Activated gamma-delta T cell treated with anti-CD3 and anti-CD28 coated beads, Interleukin-2, amount 50 U/mL, for 16 hours (primary cell): ENCODE measurements at places on chromosomes 7 and 10.
A peak's percentile ranks its signal among the peaks of the same experiment; 100 is the strongest.

GRCh38 chr7:113872981-113873380 is 45.8 kb downstream of the PPP1R3A start:
- DNase-seq: no peak

- no peak for DNase-seq
Observed at GRCh38 chr10:57925045-57925444, 342.6 kb downstream of the IPMK start.

DNA sequence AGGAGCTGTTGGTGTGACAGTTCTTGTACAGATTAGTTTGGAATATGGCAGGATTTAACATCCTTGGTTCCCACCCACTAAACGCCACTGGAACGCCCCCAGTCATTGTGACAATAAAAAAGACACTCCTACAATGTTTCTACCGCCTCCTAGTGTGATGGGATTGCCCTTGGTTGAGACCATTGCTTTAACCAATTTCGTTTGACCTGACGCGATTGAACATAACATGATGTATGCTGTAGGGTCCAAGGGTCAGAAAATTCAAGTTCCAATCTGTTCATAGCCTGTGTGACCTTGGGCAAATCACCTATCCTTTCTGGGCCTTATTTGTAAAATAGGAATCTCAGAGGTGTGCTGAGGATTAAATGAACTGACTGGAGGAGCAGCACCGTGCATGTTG is 12.5 kb downstream of the MXI1 start:
- no peak for DNase-seq

DNA sequence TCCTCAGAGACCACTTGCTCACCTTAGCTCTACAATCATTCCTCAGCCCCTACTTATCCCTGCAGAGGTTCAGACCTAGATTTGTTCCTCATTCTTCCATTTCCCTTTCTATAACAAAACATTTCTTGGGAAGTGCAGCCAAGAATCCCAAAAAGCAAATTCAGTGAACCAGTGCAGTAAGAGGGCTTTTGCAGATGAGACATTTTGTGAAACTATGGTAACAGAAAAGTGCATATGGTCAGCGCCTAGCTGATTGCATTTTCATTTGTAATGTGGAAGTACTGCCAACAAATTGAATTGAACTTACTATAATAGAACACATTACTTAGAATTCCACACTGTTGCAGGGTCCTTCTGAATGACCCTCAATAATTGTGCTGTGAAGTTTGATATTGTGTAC is 18.6 kb downstream of the AGMO start:
- no peak for DNase-seq

- DNase-seq: no peak
Observed at GRCh38 chr7:80869821-80870751, 48.8 kb downstream of the SEMA3C start.

- DNase-seq: no peak
Observed at GRCh38 chr7:132836746-132837145, 245.1 kb downstream of the CHCHD3 start.

GRCh38 chr10:8628351-8628750 is 573.9 kb downstream of the GATA3 start:
- DNase-seq: no peak

GRCh38 chr7:22723637-22724036 is 3.4 kb upstream of the IL6 start:
- DNase-seq: no peak

GRCh38 chr7:36986948-36987724 is 262.8 kb upstream of the AOAH start:
- peak; percentile 32 for DNase-seq

DNA sequence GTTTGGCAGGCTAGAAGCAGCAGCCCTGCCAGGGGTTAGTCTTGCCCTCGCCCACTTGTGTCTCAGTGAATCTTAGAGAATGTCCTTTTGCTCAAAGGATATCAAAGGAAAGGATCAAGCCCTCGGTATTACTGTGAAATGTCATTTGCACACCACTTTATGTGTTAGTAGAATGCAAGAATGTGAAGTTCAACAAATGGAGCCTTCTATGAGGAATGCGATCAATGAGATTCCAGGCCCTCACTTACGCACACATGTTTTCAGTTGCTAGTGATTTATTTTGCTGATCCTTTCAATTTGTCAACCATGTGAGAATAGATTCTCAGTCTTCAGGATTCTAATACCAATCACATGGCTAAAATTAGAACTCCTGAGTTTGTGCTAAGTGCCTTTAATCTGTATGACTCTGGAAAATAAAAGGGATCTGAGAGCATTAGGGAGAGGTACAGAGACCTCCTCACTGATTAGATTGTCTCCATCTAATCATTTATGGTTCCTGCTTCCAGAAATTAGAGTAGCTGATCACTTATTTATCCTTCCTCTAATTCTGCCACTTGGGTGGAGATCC is 123.0 kb upstream of the SP4 start:
- DNase-seq: no peak

DNA sequence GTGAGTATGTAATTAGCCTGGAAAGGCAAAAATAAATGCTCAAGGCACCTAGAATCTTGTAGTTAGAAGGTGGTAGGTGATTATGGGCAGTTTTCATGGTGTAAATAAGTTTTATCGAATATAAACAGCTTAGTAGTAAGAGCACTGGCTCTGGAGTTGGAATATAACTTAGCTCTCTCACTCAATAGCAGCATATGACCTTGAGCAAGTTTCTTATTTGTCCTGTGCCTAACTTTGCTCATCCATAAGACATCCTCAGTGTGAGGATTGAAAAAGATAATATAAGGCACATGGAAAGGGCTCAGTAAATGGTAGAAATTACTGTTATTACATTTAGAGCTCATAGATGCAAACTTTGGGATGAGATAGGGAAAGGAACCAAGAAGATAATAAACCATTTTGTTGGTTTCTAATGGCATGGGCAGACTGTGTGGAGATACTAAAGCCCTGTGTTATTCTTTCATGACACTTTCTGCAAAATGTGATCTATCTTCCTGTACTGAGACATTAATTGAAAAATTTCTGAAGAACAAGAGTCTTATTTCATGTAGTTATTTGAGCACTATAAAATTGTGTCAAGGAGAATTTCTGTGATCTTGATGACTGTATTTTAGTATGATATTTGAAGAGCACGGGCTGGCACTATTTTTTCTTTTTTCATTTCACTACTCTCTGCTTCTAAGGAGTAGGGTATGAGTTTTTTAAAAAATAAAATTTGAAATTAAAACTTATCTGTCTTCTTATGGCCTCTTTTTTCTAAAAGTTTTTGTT is 3.1 kb downstream of the SLK start:
- no peak for DNase-seq

DNA sequence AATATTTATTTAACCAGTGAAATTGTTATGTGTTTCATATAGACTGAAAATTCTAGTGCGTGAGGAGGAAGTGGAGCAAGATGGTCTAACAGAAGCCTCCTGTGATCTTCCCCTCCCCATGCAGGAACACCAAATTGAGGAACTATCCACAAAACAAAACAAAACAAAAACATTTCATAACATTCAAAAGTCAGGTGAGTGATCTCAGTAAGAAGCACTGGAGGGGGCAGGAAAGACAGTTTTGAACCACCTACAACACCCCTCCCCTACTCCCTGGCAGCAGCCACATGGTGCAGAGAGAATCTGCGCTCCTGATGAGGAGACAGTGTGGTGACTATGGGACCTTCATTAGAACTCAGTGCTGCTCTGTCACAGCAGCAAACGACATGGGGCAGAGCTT is 221.9 kb upstream of the SEMA3C start:
- no peak for DNase-seq

DNA sequence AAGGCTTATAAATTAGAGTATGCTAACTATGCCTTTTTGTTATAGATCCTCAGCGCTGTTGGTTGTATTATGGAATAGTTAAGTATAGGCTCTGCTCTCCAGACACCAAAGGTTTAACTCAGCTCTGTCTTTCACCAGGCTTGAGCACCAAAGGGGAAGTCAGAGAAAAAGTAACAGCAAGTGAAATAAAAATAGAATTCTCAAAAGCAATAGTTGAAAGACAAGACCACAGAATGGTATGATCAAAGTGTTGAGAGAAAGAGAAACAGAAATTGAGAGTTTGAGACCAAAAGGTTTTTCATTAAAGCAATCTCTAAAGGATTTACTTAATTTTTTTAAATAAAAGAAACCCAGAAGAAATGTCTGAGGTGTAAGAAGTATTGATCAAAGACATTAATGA is 529.8 kb upstream of the C7orf33 start:
- no peak for DNase-seq

DNA sequence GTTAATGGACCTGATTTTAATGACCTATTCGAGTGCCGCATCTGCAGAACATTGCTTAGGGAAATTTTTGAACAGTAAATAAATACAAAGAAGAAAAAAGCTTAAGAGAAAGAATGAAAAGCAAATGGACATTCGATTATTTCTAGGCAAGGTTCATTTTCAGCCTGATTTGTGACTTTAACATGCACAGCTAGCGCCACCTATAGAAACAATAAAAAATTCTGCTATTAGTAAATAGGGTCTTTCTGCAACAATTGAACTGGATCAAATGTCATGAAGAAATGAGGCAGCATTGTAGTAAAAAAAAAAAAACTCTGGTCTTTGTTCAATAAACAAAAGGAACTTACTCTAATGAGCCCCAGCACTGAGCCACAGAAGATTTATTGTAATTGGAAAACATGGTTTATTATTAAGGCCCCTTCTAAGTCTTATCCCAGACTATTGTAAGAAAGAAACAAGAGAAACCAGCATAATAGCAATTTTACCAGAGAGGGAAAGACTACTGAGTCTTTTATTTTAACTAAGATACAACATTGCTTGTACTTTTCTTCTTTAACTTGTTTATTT is 41.4 kb upstream of the GHITM start:
- DNase-seq: no peak

GRCh38 chr7:156374335-156374734 is 266.2 kb upstream of the RNF32 start:
- no peak for DNase-seq

DNA sequence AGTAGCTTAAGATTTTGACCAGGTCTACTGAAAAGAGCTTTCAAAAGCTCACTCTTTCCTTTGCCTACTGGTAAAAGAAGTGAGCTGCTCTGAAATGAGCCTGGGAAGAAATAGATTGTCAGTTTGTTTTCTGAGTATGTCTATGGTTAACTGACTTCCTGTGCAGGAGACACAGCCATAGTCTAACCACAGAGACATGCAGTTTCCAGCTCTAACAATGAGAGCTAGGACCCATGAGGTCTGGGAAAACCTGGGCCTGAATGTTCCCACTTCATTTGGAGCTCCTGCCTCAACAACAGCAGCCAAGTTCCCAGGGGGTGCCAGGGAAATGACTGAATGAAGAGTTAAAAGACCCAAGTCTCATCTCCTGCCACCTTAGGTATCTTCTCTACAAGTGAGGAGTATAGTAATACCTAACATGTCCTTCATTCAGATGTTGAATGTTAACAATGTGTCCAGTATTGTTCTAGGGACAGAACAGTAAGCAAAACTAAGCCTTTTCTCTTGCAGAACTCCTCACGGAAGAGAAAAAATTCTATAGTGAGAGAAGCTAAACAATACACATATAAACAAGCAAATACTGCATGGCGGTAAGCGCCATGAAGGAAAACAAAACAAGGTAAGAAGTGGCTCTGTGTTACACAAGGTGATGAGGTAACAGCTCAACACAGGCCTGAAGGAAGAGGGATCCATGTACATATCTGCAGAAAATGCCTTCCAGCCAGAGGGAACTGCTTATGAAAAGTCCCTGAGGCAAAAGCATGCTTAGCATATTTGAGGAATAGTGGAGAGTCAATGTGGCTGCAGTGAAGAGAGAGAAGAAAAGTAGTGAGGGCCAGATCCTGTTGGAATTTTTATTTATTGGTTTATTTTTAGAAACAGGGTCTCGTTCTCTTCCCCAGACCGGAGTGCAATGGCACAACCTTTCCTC is 26.4 kb upstream of the ANKRD1 start:
- no peak for DNase-seq

GRCh38 chr7:92880212-92881090 is 44.1 kb upstream of the CDK6 start:
- no peak for DNase-seq

- DNase-seq: no peak
Observed at GRCh38 chr10:51937308-51938140, 238.1 kb upstream of the CSTF2T start.

- no peak for DNase-seq
Observed at GRCh38 chr10:35388197-35388596, 51.9 kb downstream of the CCNY start.

DNA sequence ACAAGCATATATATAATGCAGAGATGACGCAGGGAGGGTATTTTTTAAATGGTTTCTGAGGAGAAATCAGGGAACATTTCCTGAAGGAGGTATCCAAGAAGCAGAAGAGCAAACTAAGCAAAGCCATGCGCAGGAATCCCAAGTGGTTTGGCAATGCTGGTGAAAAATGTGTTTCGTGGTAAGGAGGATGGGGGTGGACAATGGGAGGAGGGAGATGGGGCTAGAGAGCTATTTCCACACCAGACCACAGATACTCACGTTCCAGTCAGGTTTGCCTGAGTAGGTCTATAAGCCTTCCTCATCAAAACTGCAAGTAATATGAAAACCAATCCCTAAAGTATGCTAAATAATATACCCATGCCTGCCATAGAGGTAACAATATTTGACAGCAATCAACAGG is 223.7 kb upstream of the MKLN1 start:
- no peak for DNase-seq

- DNase-seq: no peak
Observed at GRCh38 chr7:66443946-66444345, 184.7 kb upstream of the KCTD7 start.

GRCh38 chr7:76294344-76295024 is 8.0 kb upstream of the HSPB1 start:
- no peak for DNase-seq

GRCh38 chr7:149569025-149569725 is 71.6 kb upstream of the ZNF746 start:
- no peak for DNase-seq

- no peak for DNase-seq
Observed at GRCh38 chr10:15300697-15301096, 70.4 kb downstream of the FAM171A1 start.

- DNase-seq: no peak
Observed at GRCh38 chr10:49688920-49689319, 9.5 kb downstream of the C10orf53 start.

DNA sequence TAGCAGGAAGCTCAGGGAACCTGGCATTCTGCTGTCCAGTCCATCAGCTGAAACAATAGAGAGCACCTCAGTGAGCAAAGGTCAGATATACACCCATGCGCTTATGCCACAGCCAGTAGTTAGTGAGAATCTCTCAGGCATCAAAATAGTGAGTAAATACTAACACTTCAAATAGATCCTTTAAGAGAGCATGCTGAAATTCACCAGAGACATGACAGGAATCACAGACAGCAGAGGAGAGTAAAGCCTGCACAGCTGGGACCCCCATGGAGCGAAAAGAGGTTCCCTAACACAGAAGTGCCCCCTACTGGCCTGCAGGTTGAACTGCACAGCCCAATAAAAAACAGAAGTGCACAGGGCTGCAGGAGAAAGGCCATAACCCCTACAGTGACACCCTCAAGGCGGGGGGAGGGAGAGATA is 57.6 kb upstream of the ANTXRL start:
- no peak for DNase-seq

DNA sequence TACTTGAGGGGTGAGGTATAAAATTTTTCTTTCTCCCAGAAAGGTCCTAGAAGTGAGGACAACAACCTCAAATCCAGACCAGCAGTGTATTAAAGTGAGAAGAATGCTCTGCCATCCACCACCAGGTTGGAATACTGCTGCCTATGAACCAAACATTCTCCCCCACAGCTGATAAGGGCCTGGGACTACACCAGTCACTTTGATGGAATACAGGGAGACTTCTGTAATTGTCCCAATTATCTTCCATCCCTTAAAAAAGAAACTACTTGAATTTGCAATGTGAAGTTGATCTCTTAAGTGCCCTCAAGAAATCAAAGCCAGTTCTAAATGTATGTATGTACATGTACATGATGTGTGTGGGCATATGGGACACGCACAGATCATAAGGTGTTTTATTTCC is 3.0 kb downstream of the TBX20 start:
- DNase-seq: no peak
